Foreskin fibroblast (primary cell): ENCODE measurements at places on chromosomes 5 and 9.

GRCh38 chr9:83432104-83432627, 106.0 kb downstream of the FRMD3 start:
- peak; percentile 53 for DNase-seq

GRCh38 chr9:127176631-127177030, 54.2 kb upstream of the ANGPTL2 start:
- DNase-seq = no peak

DNA sequence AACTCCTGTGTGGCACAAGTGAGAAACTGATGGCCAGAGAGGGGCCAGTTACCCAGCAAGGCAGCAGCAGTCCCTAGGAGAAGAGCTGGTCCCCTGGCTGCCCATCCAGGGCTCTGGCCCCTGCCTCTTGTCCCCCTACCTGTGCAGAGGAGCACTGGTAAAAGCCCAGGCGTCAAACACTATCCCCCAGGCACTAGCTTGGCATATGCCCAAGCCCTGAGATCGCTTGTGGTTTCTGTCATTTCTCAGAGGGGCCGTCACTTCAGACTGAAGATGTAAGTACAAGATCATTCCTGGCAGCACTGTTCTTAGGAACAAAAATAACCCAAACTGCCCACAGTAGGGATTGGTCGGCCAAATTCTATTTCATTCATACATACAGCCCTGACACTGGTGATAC, 53.9 kb downstream of the COL15A1 start:
- DNase-seq = no peak

- DNase-seq = no peak
Observed at GRCh38 chr5:177966009-177966838, 29.8 kb downstream of the PROP1 start.

GRCh38 chr9:134707031-134707680, 65.6 kb downstream of the COL5A1 start:
- peak; percentile 76 for DNase-seq

GRCh38 chr5:36417221-36417620, 115.5 kb upstream of the RANBP3L start:
- DNase-seq = no peak

- no peak for DNase-seq
Observed at GRCh38 chr9:2018162-2018643, 3.1 kb downstream of the SMARCA2 start.

DNA sequence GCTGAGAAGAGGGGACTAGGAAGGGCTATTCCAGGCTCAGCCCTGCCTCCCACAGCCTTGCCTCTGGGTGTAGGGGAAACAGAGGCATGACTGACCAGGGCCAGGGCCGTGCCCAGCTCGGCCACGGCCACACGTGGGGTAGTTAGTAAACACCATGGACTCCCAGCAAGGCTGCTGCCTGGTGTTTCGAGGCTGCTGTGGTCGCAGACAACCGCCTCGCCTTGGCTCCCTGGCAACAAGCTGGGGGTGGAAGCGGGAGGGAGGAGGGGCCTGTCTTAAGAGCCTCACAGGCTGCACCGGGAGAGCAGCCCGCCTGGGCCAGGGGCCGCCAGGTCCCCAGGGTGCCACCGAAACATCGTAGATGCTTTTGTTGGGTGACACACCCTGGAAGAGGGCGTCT, 90.2 kb upstream of the CACNA1B start:
- no peak for DNase-seq

GRCh38 chr5:142644640-142645361, 41.1 kb downstream of the FGF1 start:
- DNase-seq = peak; percentile 98

DNA sequence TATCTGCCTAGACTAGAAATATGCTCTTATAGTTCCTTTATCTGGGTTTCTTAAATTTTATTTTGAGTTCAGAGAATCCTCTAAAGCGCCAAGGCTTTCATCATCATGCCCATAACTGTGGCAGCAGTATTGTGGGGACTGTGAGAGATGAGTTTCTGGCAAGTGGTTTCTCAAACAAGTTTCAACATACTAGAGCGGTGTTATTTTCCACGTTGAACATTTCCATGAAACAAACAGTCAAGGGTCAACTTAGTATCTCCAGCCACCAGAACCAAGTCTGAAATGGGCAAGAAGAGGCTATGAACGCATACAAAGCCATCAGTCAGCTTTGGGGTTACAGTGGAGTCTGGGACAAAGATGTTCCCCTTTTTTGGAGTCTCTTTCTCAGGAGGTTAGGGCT, 40.3 kb downstream of the SERINC5 start:
- no peak for DNase-seq

GRCh38 chr5:10538103-10538788, 25.6 kb upstream of the ANKRD33B start:
- DNase-seq = no peak

DNA sequence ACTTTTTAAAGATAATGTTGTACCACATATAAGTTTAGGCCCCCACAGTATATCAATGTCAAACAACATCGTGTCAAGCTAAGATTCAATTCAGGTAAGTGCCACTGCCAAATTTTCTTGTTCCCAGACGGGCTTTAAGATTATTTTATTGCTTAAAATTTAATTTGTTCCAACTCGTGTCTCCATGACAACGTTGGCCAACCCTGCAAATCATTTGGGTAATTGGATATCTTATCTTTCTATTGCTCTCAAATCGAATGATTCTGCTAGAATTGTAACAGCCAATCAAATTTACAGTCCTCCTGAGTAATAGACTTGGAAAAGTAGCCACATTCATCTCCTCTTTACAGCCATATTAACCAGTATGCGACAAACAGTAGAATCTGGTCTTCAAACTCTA, 19.5 kb downstream of the TLE1 start:
- DNase-seq = no peak

DNA sequence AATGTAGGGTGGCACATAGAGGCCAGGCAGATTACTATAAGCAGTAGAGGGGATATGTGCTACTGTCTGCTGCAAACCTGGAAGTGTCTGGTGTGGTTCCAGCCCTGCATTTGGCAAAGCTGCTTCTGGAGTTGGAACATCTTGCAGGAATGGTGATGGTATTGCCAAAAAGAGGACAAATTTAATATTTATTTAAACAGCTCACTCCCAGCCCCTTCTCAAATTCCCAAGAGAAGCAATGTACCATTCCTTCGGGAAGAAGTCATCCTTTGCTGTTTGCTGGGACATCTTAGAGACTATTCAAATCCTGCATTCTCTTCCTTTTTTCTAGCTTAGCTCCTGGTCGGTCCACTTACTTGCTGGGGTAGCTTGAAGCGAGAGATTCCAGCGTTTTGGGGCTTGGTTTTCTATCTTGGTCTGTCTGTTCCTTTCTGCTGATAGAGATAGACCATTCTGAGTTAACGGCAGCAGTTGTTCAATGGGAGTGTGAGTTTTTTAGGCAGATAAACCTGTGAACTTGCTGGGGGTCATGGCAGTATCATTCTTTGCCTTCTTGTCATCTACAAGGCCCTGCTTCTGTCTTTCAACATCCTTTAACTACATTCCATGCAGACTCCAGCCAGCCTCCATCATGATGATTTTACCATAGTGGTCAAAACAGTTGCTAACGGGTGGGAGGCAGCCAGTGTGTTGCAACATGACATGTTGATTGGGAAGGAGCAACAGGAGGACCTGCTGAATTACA, 69.9 kb downstream of the RCL1 start:
- DNase-seq = peak; percentile 44

DNA sequence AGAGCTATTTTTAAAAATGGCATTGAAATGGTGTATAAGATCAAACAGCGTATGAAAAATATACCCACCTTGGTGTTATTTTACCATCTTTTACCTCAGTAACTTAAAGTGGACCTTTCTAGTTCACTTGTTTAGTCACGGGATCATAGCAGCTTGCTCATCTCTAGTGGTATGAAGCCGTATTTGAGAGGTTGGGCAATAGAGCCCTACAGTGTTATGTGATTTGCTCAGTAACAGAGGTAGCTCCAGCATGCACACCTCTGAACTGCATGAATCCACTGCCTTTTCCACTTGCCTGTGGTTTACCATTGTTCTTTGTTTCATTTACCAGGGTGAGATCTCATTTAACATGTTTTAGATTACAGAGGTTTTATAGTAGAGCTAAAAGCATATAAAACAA, 134.4 kb downstream of the ATG10 start:
- peak; percentile 77 for DNase-seq

DNA sequence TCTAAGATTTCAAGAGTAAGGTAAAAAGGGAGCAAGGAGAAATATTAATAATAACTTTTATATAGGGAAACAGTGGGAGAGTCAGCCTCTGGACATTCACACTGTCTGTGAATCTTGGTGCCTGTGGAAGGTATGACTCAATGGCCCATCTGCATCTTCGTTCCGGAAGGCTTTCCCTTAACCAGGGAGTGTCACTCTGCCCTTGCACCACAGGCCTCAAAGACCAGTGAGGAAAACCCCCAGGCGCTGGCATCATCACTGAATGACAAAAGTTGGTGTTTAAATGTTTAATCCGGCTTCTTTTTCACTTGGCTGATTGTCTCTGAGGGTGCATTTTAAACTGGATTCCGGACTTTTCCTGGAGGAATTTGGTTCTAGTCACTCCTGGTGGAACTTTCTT, 522.4 kb upstream of the TLE4 start:
- no peak for DNase-seq

DNA sequence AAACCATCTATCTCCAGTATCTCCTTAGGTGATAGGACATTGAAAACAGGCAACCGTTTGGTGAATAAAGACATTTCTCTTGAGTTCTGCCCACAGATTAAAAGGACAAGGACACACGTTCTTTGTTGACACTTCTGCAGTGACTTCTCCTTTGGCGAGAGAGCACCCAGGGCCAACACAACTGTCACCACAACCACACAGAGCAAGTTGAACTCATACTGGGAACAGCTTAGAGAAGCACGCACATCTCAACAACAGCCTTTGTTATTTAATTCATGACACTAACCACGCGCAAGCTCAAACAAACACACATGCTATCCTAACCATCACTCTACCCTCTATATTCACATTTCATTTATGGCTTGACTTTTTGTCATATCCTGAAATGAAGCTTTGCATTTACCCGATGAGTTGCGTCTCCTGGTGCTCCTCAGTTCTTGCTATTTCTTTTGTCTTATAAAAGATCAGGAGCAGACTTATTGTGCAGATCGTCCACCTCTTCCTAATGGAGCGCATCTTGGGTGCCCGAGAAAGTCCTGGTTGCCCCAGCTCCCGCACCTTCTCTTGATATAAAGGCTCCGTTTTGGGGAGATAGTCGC, 543 bp downstream of the ST8SIA4 start:
- peak; percentile 13 for DNase-seq

DNA sequence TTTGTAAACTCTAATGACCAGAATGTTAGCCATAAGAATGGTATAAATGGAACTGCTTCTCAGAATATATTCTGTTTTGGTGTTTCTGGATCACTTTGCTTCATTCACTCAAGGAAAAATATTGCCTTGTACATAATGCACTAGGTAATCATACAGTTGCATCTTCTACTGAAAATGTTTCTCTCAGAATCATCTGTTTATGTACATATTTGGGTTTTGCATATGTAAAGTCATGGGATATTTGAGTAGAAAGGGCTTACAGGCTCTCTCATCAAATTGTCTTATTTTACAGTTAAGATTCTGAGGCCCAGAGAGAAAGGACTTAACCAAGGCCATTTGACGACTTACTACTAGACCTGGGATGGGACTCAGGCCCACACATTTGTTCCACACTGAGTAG, 97.8 kb upstream of the PALM2AKAP2 start:
- DNase-seq = no peak

GRCh38 chr9:19161257-19162025, 34.1 kb upstream of the PLIN2 start:
- DNase-seq = peak; percentile 96

DNA sequence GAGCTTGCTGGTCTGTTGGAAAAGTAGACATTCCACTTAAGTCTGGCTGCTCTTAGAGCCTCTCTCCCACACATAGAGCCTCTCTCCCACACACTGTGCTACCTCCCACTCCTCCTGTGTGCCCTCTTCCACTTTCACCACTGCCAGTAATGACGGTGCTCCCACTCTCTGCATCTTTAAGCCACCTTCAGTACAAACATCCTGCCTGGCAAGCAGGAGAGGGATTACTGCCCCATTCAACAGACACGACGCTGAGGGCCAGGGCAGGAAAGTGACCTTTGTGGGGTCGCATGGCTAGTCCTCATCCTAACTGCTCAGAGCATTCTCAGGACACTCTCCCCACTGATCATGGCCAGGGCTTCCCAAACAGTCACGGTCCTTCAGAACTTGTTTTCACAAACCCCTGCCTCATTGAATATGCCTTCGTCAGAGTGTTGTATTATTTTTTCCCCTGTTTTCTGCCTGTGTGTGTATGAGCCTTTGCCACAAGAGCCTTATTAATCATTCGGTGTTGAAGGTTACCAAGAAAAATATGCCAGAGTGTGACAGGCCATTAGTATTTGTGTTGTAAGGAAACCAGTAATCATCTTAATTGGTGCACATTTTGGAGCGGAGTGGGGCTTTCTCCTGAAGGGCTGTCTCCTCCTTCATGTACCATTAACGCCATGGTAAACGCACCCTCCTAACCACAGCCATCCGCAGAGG, 87.1 kb upstream of the SAP30L start:
- no peak for DNase-seq

DNA sequence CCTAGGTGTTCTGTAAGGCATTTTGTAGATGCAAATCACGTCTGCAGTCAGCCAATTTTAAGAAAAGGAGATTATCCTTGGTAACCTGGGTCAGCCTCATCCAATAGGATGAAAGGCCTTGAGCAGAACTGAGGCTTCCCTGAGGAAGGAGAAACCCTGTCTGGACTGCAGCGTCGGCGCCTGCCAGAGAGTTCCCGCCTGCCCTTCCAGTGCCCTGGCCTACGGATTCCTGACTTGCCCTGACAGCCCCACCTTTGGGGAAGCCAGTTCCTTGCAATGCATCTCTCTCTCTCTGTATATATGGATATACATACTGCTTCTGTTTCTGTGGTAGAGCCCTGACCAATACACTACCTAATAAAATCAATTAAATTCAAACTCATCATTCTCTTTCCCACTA, 66.2 kb upstream of the RUFY1 start:
- no peak for DNase-seq

- no peak for DNase-seq
Observed at GRCh38 chr5:95959888-95960666, 1.6 kb downstream of the ELL2 start.

DNA sequence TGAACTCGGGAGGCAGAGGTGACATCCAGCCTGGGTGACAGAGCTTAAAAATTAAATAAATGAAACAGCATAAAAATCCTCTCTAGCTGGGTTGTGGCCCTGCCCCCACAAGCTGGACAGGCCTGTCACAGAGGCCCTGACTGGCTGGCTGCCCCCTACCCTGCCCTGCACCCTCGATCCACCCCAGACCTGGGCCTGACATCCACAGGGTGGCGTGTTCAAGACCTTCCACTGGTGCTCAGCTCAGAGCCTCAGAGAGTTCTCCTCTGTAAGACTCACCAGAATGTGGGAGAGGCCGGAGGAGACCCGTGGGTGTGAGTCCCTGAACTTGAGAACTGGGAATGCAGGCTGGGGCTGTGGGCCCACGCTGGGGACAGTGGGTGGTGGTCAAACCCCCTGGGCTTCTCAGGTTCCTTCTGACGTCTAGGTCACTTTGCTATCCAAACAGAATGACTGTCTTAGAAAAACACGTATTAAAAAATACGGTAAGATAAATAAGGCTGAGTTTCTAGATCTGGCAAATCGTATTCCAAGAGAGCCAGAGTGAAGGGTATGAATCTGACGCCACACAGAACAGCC, 9.7 kb upstream of the WDR38 start:
- DNase-seq = no peak

- peak; percentile 90 for DNase-seq
Observed at GRCh38 chr5:177317959-177318377, 6.3 kb upstream of the MXD3 start.

GRCh38 chr9:80146466-80146865, 574.7 kb downstream of the TLE4 start:
- peak; percentile 63 for DNase-seq
